ENCODE measurements at places on chromosomes 3 and 15.

DNA sequence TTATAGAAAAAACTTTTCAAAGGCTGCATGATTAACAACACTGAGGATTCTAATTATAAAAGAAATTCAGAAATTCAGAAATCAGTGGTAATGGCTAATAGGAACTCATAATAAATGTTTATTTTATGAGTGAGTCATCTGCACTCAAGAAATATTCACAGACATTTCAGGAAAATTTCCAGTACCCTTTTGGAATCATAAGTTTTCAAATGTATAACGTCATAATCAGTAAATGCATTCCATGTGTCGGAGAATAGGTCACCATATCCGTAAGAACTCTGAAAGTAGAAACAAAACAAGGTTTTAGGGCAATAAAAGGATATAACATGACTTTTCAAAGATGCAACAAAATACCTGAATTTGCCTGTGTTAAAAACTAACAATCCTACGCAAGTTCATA lies 24.7 kb downstream of the EOGT start:
- no peak for DNase-seq

GRCh38 chr15:95693917-95694316 lies 636.6 kb upstream of the NR2F2 start:
- DNase-seq: no peak

DNA sequence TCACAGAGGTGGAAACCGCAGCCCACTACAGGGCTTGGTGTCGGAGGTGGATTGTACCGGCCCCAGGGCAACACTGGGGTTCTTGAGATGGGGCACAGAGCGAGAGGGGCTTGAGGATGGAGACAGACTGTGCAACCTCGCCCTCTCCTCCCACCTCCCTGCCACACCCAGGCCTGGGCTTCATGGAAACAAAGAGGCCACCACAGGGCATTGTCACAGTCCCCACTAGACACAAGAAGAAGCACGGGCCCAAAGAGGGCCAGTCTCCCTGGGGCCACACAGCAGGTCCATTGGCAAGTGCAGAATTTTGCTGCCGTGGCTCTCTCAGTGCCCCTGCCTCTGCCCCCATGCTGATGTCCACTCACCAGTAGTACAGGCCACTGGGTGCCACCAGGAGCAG lies 4.1 kb upstream of the CALML4 start:
- DNase-seq: no peak

- DNase-seq: no peak
Observed at GRCh38 chr3:106068795-106069194, 200.0 kb upstream of the CBLB start.

DNA sequence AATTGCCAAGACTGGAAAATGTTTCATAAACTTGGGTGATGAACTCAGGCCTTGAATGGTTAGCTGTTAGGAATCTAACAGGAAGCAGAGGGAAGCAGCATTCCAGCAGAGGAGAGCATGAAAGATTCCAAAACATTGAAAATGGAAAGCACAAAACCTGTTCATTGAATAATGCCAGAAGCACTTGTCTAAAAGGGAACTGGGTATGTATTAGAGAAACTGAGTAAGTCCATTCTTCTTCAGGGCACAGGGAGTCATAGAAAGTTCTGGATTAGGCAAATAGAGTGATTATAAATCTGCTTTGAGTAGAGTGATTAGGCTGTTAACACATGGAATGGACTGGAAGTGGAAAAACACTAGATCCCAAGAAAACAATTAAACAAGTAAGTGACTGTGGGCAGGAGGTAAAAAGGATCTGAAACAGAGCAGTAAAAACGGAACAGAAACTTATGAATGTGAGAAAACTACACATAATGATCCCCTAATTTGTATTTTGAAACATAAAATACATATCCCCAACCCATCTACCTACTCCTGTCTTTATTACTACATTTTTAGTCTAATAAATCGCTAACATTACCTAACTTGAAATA lies 343.4 kb downstream of the TBC1D5 start:
- DNase-seq: no peak

GRCh38 chr15:83431521-83431920 lies 15.6 kb upstream of the SH3GL3 start:
- no peak for DNase-seq

DNA sequence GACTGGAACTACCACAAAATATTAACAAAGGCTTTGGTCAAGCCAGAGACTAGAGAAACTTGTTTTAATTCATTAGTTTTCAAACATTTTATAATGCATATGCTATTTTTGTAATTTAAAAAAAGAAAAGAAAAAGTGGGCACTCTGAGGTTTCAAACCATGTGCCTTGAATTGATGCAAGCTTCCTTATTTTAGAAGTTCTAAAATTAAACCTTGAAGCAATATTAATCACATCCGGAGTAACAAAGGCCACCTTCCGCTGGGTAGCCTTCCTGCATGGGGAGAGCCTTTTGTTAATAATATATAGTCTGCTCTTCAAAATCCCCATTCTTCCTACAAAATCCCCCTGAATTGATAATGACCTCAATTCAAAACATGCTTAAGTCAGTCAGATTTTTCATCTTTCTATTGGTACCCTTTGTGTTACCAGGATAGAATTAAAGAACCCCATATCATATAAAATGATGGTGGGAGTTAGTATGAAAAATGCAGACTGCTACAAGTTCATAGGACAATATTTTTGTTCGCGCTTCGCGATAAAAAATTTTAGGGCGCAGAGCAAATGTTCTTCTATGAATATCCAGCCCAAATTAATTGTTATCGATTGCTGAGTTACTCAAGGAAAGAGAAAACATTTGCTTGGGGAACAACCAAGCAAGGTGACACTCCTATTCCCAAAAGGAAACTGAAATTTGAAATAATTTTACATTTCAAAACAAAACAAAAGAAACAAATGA lies 30.6 kb downstream of the LDHAL6B start:
- peak; percentile 40 for DNase-seq

DNA sequence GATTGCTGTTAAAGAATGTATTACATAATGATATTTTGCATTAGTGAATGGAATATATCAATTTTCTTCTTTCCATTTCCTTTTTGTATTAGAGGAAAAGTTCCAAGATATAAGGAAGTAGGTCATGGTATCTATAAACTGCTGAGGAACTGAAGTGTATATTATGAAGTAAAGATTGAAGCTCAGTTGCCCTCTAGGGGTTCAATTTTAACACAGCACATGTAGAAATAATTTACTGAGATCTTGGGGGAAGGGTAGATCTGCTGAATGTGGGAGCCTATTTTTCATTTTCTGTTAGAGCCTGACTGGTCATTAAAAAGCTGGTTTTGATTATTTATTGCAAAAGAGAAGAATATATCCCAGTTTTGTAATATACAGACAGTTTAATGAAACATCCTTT lies 45.2 kb downstream of the CMC1 start:
- DNase-seq: peak; percentile 44

DNA sequence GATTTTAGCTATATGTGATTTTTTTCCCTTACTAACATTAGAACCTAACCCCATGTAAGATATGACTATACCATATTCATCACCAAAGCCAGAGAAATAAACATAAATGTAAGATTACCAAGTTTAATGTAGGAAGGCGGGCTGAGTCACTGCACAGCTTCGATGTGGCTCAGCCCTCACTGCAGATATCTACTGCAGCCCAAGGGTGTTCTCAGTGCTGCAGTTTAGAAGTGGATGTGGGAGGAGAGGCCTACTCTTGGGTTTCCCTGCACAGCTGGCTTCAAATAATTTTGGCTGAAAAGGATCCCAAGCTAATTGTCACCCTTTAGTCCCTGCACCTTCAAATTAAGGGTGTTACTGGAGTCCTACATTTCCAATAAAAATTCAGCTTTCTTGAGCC lies 9.3 kb downstream of the ARPP19 start:
- peak; percentile 43 for DNase-seq

DNA sequence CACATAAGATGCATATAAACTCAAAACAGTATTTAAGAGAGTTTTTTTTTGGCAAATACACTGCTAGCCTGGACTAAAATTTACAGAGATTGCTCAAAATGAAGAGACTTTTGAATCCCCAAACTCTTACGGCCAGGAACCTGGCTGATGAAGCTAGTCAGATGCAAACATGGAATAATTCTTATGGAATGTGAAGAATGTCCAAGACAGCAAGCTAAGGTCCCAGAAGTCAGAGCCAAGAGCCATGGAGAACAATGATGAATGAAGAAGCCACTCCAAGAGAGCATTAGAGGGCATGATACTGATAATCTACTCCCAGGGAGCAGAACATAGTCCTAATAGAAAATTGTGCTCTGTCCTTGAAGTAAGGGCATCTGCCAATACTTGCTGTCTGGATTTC lies 705.5 kb downstream of the DIPK2A start:
- DNase-seq: no peak

GRCh38 chr15:82177291-82178010 lies 85.1 kb downstream of the EFL1 start:
- peak; percentile 75 for DNase-seq

DNA sequence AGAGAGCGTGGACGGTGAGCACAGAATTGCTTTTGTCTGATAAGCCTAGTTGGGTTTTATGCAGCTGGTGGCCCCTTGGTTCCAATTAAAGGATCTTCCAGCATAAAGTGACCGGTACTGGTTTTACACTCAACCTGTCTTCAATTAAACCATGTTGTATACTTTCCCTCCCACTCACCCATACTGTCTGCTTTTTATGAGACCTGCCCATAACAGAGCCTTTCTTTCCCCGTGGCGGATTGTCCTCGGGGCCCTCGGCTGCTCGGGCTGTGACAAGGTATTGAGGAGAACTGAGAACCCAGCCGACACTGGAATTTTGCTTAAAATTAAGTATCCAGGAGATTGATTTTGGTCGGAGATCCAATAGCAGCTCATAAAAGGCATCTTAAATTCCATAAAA lies 98.4 kb downstream of the TMEM266 start:
- no peak for DNase-seq

DNA sequence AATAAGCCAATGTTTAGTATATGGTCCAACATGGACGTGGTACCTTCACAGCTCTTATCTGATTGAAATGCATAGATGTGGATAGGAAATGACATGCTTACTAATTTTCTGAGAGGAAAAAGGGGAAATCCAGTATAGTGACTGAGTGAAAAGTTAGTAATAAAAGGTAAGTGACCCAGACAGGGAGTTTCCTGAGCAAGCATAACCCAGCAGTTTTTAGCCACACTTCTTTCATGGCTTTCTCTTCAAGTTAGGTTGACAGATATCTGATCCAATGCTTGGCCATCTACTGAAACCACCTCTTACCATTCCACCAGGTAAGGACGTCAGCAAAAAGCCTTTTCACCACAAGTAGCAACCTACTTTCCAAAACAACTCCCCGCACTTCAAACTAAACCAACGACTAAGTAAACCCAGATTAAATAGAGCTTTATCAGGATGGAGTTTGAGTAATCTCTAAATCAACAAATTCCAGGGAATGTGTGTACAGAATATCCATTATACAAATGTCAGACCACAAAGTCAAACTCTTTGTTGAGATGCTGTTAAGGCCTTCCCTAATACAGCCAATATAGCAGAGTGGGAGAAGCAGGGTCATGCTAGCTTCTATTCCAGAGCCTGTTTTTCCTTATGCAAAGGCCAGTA lies 329.7 kb downstream of the RORA start:
- no peak for DNase-seq

GRCh38 chr3:43923104-43923882 lies 232.6 kb downstream of the ABHD5 start:
- no peak for DNase-seq

- DNase-seq: no peak
Observed at GRCh38 chr3:132378-132777, 64.2 kb upstream of the CHL1 start.

GRCh38 chr3:133854264-133855001 lies 41.2 kb downstream of the RAB6B start:
- DNase-seq: no peak

GRCh38 chr3:112030901-112031300 lies 3.6 kb upstream of the TMPRSS7 start:
- DNase-seq: no peak

DNA sequence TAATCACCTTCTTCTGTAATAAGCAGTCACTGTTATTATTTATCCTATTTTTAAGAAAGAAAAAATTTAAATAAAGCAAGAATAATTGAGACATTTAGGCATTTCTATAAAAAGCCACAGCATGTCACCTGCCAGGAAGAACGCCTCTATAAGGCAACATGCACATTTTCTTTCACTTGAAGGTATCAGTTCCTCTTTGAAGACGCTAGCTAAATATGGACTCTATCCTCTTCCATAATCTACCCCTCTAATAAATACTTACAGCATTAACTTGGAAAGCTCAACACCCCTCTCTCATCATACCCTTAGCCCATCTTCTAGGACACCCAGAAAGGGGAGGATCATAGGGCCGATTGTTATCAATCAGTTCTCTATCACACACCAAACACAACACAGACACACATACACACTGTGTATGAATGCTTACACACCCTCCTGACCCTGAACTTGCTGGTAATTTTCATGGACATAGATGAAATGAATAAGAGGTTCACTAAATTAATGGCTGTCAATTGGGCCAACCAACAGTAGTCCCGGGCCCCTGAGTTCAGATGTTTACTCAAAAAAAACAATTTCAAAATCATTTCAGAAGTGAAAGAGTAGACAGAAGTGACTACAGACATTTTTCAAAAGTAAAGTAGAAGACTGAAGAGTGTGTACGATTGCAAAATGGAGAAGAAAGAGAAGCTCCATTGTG lies 102.5 kb downstream of the ZMAT3 start:
- no peak for DNase-seq

DNA sequence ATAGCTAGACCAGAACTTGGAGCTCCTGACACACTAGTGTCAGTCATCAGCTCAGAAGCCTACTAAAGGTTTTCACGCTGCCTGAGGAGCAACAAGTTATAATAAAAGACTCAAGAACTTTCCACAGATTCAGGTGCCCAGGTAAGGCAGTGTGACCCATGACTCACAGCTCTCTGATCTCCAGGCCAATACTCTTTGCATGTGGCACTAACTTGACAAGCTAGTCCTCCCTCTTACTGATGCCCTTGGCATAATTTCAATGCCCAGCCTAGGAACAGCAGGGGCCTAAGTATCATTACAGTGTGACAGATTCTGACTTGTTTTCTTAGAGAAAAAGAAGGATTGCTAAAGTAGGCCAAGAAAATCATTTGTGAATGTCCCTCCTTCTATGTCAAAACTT lies 38.4 kb downstream of the MEIS2 start:
- no peak for DNase-seq

All from RPMI7951 (cell line).